ENCODE measurements at places on chromosomes 11 and 22. TPM values are rescaled to one million over a fixed set of nuclear protein-coding genes. Genes with fewer than 3 reads are reported as not detected.

The IFITM10 gene
- total RNA-seq: not detected

The OR2D2 gene
- total RNA-seq: not detected

The TSPAN32 gene
- total RNA-seq: under 0.01 TPM

The PSMC3 gene
- total RNA-seq: 272 TPM

The GGT1 gene
- total RNA-seq: 10.1 TPM
